ENCODE measurements at places on chromosomes 6 and 20.

- DNase-seq, result no peak
These were observed 62.9 kb downstream of the CARMIL1 start for GRCh38 chr6:25341923-25342619.

DNA sequence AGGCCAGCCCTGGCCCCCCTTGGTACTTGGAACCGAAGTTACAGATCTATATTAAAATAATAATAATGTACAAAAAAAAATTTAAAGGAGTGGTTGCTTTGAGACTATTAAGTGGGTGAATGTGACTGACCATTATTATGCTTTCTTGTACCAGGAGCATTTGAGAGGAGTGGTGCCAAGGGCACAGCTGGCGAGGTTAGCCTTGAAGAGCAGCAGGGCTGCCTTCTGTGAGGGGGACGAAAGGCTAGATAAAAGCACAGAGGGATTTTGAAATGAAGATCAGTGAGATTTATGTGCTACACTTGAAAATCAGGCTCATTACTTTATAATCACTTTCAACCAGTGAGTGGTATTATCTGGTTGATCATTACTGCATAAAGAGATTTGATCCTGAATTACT, 48.6 kb downstream of the FIG4 start:
- DNase-seq, result no peak

DNA sequence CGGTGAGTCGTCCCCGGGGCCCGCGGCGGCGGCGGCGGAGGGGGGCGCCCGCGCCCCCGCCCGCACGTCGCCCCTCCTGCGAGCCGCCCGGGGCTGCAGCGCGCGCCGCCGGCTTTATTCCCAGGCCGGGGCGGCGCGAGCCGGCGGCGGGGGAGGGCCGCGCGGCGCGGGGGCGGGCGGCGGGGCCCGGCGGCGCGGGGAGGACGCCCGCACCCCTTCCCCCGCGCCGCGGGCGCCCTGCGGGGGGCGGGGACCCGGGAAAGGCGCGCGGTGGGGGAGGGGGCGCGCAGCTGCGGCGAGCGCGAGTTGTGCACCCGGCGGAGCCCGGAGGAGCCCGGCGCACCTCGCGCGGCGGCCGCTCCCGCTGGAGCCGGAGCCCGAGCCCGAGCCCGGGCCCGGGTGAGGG, 646 bp downstream of the HMGA1 start:
- no peak for DNase-seq

DNA sequence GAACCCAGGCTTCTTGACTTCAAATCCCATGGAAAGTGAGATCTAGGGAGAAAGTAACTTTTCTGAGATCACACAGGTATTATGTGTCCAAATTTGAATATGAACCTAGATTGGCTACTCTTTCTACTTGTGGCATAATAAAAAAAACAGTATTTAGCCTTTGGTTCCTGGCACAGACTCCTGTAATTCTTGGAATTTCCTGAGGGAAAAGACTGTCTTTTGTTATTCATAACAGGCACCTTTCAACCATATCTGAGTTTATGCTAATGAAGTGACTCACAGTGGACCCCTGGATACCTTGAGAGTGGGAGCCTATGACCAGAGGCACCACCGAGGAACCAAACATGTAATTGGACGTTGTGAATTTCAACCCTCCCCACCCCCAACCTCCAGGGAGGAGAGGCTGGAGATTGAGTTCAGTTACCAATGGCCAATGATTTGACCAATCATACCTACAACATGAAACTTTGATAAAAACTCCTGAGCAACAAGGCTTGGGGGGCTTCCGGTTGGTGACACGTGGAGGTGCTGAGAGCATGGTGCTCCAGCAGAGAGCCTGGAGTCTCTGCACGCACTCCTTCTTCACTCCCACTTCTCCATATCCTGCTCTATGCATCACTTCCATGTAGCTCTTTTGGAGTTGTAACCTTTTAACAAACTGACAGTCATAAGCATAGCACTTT, 48.8 kb downstream of the LAMA4 start:
- peak; percentile 47 for DNase-seq

GRCh38 chr6:21265034-21265729, 328.4 kb upstream of the SOX4 start:
- no peak for DNase-seq

DNA sequence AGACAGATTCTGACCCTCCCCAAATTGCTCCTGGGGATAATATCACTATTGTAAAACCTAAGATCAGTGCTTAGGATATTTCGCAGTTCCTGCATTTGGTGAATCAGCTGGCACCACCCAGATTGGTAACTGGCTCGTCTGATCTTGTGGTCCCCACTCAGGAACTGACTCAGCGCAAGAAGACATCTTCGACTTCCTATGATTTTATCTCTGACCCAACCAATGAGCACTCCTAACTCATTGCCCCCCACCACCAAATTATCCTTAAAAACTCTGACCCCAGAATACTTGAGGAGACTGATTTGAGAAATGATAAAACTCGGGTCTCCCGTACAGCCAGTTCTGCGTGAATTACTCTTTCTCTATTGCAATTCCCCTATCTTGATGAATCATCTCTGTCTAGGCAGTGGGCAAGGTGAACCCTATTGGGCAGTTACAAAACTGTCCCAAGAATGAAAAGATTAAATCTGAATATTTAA, 55.7 kb upstream of the PRND start:
- no peak for DNase-seq

DNA sequence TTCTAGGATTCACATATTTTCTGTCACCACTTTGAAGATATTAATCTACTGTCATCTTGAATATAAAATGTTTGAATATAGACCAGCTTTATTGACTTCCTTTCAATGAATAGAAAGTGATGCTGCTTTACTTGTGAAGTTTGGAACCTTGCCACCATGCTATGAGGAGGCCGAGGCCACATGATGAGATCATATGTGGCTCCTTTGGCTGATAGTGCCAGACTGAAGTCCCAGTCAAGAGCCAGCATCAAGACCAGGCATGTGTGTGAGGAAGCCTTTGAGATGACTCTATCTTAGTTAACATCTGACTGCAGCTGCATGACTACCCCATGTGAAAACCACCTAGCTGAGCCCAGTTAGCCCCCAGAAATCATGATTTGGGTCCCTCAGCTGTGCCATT, 169.5 kb downstream of the OTOR start:
- DNase-seq, result peak; percentile 69

- DNase-seq, result peak; percentile 56
These were observed 345.0 kb downstream of the QKI start for GRCh38 chr6:163759542-163759941.

DNA sequence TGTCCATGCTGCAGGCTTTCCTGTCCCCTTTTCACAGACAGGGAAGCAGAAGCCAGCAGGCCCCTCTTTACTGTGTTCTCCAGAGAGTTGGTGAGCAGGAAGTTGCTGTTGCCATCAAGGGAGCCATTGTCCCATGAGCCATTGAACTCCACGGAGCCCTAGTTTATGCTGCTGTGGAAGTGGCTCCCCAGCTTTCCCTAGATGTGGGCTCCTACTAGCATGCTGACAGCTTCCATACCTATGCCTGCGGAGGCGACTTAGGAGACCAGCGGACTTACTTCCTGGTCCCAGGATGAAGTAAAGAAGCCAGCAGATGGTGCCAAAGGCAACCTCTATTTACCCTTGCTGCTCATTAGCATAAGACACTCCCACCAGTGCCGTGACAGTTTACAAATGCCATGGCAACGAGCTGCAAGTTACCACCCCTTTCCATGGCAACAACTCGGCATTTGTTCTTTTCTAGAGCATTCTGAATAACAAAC, 30.8 kb upstream of the FKBP1A start:
- peak; percentile 56 for DNase-seq

DNA sequence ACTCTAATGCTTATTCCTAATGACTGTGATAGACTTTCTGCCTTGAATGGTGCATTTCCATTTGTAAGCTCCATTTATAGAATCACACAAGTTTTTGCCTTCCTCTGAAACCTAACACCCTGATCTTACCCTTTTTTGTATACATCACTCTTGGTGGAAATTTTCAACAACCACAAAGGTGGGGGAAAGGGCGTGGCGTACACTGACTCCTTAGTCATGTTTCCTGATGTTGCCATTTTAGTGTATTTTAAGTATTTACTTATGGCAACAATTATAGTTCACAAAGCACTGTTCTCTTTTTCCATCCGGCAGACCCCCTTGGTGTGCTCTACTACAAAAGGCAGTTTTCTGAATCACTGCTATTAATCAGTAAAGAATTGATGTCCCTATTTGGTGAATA, 92.0 kb downstream of the ATXN1 start:
- peak; percentile 46 for DNase-seq

- DNase-seq, result no peak
These were observed 62.0 kb downstream of the EZR start for GRCh38 chr6:158756977-158757752.

DNA sequence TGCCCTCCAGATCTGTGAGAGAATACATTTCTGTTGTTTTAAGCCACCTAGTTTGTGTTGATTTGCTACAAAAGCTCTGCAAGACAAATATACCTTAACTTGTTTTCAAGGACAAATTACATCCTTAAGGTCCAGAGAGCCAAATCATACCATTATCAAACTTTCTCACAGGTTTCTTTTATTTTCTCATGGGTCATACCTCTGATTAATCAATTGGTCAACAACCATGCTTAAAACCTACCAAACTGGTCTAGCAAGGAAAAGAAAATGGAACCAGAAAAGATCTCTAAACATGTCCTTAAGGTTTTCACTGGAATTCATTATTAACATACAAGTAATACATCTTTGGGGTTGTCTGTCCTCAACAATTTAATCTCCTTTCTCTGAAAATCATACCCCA, 535.0 kb downstream of the CD83 start:
- DNase-seq, result no peak

- no peak for DNase-seq
These were observed 33.0 kb downstream of the NOX3 start for GRCh38 chr6:155422635-155423034.

DNA sequence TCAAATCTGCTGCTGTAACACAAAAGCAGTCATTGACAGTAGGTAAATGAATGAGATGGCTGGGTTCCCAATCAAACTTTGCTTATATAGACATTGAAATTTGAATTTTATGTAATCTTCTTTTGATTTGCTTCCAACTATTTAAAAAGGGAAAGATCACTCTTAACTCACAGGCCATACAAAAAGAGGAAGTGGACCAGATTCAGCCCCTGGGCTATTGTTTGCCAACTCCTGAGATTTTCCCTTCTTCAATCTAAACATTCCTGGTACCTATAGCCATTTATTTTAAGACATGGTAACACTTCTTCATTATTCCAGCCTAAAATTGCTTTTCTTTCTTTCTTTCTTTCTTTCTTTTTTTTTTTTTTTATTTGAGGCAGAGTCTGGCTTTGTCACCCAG, 260.6 kb downstream of the TFAP2A start:
- no peak for DNase-seq

- DNase-seq, result no peak
These were observed 101.0 kb upstream of the CHD6 start for GRCh38 chr20:41719151-41719550.

DNA sequence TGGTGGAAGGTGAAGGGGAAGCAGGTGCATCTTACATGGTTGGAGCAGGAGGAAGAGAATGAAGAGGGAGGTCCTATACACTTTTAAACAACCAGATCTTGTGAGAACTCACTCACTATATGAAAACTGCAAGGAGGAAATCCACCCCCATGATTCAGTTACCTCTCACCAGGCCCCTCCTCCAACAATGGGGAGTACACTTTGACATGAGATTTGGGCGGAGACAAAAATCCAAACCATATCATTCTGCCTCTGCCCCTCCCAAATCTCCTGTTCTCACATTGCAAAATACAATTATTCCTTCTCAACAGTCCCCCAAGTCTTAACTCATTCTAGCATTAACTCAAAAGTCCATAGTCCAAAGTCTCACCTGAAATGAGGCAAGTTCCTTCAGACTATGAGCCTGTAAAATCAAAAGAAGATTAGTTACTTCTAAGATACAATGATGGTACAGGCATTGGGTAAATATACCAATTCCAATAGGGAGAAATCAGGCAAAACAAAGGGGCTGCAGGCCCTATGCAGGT, 60.5 kb downstream of the EDN1 start:
- DNase-seq, result no peak

DNA sequence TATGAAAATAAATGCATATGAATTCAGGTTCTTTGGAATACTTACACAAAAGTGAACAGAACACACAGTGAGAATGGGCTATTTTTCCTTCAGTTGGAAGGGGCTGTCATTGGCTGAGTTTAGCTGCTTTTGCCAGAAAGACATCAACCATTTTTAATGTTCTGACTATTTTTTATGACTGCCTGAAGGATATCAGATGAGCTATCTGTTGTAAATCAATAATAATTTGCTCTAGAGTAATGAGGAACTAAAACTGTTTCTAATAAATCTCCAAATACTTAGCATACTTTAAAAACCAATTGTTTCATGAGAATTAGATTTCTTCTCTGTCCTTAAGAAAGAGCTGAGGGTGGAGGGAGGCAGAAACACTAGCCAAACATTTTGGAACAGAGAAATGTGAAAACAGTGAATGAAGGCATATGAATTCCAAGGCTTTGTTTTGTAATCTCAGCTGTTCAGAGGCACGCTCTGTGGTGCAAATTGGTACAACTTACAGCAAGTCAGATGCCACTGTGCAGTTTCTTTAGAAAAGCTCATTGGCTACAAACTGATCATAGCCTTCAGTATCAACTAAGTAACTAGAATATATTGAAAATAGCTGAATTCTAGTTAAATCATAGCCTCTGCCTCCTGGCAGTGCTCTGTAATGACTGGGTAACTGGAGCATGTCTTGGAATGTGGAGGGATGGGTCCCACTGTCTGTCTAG, 228.9 kb upstream of the JAG1 start:
- DNase-seq, result peak; percentile 83

DNA sequence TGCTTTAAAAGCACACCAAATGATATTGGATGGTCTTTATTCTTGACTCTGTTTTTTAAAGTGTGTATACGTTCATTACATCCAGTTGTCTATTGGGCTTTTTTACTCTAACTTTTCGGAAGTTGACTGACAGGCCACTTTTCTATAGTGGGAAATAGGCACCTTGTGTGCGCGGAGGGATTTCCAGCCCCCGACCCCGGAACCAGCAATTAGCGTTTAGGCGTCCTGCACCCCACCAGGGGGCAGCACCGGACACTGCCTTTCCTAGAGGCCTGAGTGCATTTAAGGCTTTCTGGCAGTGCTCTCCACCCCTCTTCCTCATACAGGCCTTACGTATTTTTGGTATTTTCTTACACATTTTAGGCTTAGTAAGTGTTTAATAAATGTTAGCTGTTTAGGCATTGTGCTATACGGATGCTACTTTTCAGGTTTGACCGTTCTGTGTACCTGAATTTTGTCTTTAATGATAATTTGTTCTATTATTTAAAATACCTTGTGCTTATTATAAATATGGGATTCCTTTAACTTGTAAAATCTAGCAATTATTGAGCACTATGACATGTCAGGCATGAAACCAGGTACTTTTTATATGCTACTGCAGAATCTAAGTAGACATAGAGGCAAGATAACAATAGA, 231.8 kb downstream of the BCKDHB start:
- DNase-seq, result peak; percentile 38

- DNase-seq, result peak; percentile 63
These were observed 4.7 kb downstream of the ADA start for GRCh38 chr20:44646641-44647274.

Data from fibroblast of skin of scalp (primary cell).